ENCODE measurements at places on chromosomes 3 and 15.

- no peak for DNase-seq
Measured at GRCh38 chr3:65573548-65574116, 465.1 kb downstream of the MAGI1 start.

- DNase-seq: no peak
Measured at GRCh38 chr3:17111586-17111985, 226.8 kb downstream of the PLCL2 start.

- DNase-seq: no peak
Measured at GRCh38 chr3:150357923-150358607, 50.0 kb upstream of the TSC22D2 start.

DNA sequence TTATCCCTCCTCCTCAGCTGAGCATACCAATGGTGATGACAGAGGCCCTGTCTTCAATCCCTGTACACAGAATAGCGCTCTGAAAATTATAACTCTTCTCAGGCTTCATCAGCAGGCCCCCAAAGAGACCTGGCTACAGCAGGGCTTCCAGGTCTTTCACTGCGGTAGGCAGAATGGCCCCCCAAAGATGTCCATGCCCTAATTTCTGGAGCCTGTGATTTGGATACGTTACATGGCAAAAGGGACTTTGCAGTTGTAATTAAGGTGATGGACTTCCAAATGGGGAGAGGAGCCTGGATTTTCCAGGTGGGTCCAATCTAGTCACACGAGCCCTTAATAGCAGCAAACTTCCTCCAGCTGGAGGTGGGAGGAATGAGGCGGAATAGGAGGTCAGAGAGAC lies 221.8 kb upstream of the CTDSPL start:
- DNase-seq: no peak

DNA sequence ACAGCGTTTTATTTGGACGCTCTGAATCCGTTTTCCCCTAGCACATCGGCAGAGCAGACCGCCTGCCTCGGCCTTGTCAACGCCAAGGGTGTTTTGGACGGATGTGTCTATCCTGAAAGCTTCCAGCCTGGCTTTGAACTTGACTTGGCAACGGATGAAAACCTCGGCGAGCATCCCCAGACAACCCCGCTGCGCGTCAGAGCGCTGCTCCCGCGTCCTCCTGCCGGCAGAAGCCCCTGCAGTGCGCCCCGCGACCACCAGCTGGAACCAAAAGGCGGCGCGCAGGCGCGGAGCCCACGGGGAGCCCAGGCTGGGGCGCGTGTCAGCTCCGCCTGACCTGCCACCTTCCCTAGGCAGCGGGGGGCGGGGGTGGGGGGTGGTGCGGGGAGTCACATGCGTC lies 26.2 kb upstream of the ARL8B start:
- DNase-seq: no peak

DNA sequence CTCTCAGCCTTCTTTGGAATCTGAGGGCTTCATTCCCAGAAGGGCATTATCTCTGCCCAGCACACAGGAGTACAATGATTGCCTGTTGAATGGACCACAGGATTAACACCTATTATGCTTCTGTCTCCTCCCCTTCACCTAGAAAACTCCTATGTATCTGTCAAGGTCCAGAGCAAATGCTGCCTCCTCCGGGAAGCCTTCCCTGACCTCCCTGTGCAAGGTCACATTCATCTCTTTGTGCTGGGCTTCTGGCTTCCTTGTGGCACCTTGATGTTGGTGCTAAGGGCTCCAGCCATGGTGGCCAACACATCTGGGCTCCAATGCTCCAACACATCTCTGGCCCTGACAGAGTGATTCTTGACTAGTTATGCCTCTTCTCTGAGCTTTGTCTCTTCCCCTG lies 49.9 kb upstream of the ATP2B2 start:
- no peak for DNase-seq

- no peak for DNase-seq
Measured at GRCh38 chr15:52695154-52695553, 16.0 kb upstream of the ATOSA start.

DNA sequence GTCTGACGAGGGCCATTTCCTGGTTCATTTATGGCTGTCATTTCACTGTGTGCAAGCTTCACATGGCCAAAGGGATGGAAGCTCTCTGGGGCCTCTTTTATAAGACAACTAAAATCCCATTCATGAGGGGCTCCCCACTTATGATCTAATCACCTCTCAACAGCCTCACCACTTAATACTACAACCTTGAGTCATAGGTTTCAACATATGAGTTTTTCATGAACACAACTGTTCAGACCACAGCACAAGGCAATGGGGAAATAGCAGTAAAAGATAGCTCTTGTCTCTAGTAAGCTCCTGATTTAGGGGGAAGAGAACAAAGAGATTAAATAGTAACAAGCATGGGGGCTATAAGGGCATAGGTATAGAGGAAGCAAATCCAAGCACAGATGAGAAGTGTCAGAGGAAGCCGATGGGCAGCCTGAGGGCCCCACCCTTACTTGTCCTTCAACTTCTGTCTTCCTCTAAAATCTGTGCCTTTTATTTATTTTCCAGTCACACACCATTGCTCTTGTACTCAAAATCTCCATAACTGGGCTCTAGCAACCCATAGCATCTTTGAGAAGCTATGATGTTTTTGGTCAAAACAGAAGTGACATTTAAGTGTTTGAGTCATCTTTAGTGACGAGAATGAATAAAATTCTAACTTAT lies 329.1 kb downstream of the UNC13C start:
- DNase-seq: no peak

GRCh38 chr3:132753946-132754345 lies 31.7 kb upstream of the NPHP3 start:
- no peak for DNase-seq

DNA sequence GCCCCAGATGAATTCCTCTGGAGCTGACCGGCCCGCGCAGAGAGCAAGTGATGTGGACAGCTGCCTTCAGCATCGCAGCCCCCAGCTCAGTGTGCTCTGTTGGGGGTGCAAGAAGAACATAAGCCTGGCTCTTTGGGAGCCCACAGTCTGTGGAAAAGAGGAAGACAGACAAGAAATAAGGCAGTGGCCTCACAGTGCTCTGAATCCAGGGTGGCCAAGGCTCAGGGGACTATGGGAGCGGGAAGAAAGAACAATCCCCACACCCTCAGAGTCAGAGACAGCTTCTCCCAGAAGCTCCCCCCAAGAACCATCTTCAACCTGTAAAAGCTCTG lies 277 bp upstream of the HDDC3 start:
- DNase-seq: no peak

DNA sequence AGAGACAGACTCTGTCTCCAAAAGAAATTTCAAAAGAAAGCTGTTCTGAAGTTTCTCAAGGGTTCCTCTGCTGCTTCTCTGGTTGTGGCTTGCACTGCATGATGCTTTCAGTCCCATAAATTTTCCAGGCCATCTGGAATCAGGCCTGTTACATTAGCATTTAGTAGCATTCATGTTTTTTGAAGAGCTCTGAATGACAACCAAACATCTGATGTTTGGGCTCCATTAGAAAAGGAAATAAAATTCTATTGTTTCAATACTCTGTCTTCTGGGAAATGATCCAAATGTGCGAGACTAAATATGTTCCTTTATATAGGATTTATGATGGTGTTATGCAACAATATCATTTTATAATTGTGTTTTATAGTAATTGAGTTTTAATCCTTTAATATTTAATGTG lies 455.8 kb downstream of the GABRG3 start:
- no peak for DNase-seq

GRCh38 chr3:196555295-196555694 lies 13.1 kb downstream of the WDR53 start:
- no peak for DNase-seq

DNA sequence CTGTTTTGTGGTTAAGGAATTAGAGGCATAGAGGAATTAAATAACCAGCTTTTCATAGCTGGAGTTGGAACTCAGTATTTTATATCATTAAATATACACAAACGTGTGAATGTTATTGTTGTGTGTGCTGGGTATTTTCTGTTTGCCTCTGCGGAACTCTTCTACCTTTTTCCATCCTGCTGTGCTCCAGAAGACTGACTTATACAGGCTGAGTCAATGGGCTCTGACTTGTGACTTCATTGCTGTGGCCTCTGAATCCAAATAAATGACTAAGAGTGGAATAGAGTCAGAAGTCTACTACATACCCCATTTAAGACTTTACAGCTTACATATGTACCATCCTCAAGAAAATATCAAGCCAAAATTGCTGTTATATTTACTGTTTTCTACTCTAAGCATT lies 17.6 kb downstream of the ARIH1 start:
- no peak for DNase-seq

GRCh38 chr3:30644615-30645014 lies 38.2 kb downstream of the TGFBR2 start:
- no peak for DNase-seq

- no peak for DNase-seq
Measured at GRCh38 chr15:31108836-31109235, 7.3 kb upstream of the TRPM1 start.

DNA sequence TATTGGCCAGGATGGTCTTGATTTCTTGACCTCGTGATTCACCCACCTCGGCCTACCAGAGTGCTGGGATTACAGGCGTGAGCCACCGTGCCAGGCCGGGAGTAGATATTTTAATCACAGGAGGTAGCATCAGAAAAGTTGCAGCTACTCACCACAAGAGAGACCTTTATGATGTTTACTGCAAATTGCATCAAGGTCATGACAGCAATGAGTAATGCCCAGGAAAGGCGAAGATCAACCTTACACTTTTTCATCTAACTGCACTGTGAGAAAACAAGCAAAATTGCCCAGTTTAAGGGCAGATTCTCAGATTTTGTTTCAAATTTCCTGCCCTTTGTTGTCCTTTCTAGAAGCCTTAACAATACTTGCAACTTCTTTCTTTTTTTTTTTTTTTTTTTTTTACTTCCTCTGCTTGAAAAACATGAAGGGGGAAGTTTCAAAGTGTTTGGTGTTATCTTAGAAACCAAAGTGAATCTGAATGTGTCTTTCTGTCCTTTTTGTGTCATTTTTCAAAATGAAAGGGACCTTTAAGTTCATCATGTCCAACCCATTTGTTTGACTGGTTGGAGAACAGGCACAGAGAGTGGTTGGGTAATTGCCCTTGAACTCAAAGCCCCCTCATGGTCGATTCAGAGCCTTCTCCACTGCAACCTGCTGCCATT lies 25.0 kb downstream of the TGFBR2 start:
- DNase-seq: no peak

DNA sequence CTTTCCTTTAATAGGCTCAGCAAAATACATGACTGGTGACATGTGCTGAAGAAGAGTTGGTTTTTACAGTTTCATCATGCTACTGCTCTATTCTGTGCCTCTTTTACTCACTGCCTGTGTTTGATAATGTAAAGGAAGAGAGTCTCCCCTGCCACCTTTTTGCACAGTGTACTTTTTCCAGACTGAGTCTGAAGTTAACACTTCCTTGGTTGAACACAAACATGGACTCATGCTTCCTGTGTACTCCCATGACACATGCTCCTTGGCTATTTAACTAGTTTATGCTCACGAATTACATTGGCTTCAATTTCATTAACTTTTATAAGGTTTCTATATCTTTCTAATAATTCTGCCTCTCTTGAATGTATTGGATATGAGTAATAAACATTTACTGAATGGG lies 396.1 kb downstream of the VGLL3 start:
- no peak for DNase-seq

DNA sequence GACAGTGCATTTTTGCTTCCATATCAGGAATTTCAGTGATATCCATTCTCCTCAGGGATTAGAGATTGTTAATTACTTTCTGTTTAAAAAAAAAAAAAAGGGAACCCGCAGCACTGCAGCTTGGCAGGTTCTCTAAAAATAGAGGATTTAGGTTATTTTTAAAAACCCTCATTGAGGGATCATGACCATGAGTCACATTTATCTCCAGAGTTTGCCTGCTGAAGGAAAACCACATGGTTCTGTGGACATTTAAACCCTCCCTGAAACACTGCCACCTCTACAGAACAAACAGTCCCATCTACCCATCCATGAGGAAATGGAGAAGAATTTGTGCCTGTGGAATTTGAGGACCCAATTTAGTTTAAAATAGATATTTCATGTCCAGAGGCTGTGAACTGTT lies 66.2 kb upstream of the UBE2E1 start:
- DNase-seq: no peak

GRCh38 chr3:105746231-105746996 lies 122.4 kb downstream of the CBLB start:
- DNase-seq: no peak

DNA sequence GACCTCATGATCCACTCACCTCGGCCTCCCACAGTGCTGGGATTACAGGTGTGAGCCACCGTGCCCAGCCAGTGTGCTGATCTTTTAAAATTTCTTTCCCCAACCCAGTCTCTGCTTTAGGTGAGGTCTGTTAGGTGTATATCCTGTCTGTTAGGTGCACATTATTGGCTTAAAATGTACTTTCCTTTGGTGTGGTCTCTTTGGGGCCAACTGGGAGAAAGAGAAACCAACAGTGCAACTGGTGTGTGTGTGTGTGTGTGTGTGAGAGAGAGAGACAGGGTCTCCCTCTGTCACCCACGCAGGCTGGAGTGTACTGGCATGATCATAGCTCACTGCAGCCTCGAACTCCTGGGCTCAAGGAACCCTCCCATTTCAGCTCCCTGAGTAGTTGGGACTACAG lies 50.3 kb upstream of the GNB5 start:
- DNase-seq: no peak

GRCh38 chr15:48282216-48282615 lies 49.0 kb upstream of the DUT start:
- no peak for DNase-seq

DNA sequence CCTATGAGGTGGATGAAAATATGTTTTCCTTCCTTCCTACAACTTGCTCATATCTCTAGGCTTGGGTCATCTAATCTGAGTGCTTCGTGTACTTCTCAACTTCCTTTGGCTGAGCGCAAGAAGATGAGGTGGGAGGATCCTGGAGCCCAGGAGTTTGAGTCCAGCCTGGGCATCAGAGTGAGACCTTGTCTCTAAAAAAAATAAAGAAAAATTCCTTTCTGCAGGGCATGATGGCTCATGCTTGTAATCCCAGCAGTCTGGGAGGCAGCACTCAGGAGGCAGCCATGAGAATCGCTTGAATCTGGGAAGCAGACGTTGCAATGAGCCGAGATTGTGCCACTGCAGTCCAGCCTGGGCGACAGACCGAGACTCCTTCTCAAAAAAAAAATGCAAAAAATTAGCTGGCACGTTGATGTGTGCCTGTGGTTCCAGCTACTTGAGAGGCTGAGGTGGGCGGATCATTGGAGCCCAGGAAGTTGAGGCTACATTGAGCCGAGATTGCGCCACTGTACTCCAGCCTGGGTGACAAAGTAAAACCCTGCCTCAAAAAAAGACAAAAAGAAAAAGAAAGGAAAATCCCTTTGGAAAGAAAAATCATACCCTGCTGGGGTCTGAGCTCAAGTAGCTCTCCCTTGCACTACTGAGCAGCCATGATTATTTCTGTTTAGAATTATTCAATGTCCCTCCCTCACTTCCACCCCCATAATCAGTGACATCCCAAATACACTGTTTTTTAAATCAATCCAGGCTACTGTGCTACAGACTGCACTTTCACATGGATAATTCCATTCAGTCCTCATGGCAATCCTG lies 28.0 kb upstream of the RAB11A start:
- no peak for DNase-seq

DNA sequence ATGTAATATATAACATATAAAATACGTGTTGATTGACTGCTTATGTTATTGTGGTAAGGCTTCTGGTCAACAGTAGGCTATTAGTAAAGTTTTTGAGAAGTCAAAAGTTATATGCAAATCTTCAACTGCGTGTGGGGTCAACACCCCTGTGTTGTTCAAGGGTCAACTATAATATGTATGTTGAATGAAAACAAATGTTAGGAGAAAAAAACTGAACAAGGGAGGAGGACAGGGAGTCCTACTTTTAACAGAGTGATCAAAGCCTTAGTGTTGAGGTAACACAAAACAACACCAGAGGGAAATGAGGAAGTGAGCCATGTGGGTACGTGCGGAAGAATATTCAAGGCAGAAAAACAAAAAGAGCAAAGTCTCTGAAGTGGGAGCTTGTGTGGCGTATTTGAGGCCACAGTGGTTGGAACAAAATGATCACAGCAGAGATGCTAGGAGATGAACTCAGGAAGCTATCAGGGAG lies 62.5 kb downstream of the SFMBT1 start:
- no peak for DNase-seq
